Omental fat pad (tissue), 4 donors: ENCODE measurements at places on chromosomes 2 and 18. TPM values are rescaled to one million over a fixed set of nuclear protein-coding genes. Genes with fewer than 3 reads are reported as not detected.

DNA sequence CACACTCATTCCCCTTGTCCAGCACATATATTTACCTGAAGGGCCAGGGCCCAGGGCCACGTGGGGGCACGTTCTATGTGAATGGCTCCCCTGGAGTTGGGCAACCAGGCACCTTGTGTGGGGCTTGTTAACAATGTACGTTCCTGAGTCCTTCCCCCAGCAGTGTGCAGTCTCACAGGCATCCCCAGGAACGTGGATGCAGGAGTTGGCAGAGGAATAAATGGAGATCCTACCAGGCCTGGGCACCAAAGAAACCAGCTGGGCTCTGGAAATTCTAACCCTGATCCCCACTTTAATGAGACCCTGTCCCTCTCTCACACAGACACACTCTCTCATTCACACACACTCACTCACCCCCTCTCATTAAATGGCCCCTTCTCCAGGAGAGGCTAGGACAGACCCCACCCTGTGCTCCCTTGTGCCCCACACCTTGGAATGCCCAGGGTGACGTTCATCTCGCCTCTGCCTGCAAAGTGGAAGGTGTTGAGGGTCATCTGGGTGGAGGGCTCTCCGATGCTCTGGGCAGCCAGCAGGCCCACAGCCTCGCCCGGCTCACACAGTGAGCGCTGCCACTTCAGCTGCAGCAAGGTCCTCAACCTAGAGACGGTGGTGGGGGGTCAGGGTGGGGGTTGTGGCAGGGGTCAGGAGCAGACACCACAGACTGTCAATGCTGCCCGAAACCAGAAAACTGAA lies 65.6 kb downstream of the POLR1A start:
- DNase-seq = peak; percentile 17

VWC2L gene
- total RNA-seq = not detected

DNA sequence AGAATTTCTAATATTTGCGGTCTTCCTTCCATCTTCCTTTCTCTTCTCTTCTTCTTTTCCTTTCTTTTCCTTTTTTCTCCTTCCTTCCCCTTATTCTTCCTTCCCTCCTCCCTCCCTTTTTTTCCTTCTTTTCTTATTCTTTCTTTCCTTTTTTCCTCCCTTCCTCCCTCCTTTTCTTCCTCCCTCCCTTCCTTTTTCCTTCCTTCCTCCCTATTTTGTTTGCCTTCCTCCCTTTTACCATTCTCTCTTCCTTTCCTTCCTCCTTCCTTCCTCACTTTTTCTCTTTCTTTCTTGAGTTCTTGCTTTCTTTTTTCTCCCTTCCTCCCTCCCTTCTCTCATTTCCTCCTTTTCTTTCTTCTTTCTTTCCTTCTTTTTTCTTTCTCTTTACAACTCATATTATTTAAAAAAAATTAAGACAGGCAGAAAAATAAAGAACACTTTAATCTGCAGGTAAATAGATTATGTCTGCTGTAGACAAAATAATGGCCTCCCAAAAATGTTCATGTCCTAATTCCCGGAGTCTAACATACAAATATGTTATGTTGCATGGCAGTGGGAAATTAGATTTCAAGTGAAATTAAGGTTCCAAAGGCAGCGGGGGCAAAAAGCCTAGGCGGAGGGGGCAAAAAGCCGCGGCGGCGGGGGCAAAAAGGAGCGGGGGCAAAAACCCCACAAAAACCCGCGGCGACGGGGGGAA lies 152.4 kb downstream of the ANKRD30BL start:
- DNase-seq = no peak

GTF2A1L gene
- total RNA-seq = 2.4 TPM

HOXD10 gene
- total RNA-seq = 1.1 TPM

DNA sequence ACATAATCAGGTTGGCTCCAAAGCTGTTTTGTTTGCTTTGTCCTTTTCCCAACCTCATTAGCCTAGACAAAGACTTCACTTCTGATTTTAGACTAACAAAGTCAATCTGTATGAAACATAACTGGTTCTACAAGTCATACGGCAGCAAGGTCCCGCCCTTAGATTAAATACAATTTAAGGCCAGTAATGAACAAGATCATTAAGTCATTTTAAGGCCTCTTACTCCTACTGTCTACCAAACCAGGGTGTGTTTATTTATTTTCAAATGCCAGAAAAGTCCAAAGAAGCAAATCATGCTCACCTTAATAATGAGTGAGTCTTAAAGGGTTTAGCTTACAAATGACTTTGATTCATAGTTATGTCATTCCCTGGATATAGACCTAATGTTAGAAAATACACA lies 148.4 kb upstream of the ACVR2A start:
- DNase-seq = no peak

DNA sequence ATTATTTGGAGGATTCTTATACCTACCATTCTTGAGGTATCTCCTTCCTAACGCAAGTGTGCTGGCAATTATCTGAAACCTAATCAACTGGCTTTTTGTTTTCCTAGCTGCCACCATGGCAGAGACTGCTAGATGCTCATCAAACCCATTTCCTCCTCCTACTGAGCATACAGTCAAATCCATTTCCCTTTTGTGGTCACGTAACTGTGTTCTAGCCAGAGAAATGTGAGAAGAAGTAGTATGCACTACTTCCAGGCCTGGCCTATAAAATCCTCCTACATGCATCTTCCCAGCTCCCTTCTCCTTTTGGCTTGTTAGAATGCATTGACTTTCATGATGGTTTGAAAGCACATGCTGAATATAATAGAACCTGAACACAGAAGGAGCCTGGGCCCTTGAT lies 494.1 kb upstream of the MEIS1 start:
- DNase-seq = no peak

BOLL gene
- total RNA-seq = not detected

MPP4 gene
- not detected for total RNA-seq
